Dorsolateral prefrontal cortex (tissue), 122 donors: ENCODE measurements at places on chromosomes 5 and 9.

DNA sequence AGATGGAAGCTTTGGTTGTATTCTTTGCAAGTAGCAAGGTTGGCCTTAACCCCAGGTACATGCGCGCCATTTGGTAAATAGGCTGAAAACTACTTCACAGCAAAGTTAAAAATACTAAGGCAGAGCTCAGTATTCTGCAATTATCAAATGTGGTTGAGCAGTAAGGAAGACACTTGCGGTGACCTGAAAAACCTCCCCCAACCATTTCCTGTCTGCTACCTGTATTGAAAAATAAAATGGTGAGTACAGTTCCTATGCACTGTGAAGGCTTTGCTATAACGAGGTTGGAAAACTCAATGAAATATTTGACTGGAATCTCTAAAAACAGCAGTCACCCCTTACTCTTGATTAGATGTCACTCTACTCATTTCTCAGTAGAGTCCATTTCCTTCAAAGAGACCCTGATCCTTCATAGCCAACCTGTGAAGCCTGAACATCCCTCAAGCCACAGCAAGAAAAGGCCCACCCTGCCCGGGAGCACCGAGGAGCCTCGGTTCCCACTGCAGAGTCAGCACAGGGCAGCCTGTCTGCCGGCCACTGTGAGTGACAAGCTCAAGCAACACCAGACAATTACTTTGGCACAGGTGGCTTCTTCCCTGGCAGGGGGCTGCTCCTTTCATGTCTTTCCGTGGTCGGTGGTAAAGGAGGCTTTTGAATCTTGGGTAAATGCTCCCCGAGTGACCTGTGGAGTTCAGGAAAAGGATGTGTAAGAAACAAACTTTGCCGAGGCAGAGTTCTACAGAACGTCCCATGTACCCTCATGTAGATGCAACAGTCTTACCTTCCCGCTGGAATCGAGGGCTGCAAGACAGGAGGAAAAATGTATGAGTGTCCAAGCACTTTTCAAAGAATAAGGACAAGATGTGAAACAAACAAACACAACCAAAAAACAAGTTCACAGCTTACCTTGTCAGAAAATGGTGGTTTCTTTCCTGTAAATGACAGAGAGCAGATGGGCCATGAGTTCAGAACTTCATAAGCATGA, 29.6 kb downstream of the C5orf58 start:
- no peak for DNase-seq

GRCh38 chr5:137858223-137858916, 9.3 kb upstream of the MYOT start:
- no peak for DNase-seq

DNA sequence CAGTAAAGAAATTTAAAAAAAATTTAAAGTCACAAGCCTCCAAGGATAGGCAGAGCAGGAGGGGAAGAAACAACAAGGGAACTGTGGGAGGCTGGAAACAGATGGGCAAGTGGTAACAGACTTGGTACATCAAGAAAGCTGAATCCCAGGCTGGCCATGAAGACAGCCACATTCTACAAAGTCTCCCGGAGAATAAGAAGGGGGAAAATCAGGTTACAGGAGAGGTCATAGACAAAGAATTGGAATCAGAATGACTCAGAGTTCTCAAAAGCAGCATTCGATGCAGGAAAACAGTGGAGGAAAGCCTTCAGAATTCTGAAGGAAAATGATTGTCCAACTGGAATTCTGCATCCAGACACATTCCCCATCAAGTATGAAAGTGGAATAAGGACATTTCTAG, 129.7 kb downstream of the ADAMTS2 start:
- DNase-seq, result no peak

DNA sequence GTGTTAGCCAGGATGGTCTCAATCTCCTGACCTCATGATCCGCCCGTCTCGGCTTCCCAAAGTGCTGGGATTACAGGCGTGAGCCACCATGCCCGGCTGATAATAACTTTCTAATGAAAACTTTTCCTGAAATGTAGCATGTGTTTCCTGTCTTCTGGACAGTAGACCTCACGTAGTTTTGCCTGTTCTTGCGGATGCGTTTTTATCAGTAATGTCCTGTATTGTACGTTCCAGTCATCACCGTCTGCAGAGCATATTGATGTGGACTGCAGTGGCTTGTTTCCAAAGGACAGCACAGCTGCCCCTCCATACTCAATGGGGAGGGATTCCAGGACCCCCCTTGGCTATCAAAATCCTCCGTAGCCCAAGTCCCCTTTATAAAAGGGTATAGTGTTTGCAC, 12.8 kb downstream of the EXOC3 start:
- DNase-seq, result peak; percentile 1

GRCh38 chr5:177605078-177605477, 5.1 kb downstream of the B4GALT7 start:
- DNase-seq, result no peak

DNA sequence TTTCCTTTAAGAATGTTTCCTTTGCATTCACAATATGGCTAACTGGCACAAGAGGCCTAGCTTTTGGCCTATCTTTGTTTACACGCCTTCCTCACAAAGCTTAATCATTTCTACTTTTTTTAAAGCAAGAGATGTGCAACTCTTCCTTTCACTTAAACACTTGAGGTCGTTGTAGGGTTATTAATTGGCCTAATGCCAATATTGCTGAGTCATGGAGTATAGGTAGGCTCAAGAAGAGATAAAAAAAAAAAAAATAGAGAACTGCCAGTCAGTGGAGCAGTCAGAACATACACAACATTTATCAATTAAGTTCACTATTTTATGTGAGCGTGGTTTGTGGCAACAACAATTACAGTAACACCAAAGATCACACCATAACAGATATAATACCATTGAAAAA, 5.9 kb downstream of the FKBP15 start:
- DNase-seq, result no peak

- DNase-seq, result no peak
Observed at GRCh38 chr5:150017226-150018005, 16.9 kb downstream of the HMGXB3 start.
